KG1 (cell line): ENCODE measurements at places on chromosomes 16 and 17.

DNA sequence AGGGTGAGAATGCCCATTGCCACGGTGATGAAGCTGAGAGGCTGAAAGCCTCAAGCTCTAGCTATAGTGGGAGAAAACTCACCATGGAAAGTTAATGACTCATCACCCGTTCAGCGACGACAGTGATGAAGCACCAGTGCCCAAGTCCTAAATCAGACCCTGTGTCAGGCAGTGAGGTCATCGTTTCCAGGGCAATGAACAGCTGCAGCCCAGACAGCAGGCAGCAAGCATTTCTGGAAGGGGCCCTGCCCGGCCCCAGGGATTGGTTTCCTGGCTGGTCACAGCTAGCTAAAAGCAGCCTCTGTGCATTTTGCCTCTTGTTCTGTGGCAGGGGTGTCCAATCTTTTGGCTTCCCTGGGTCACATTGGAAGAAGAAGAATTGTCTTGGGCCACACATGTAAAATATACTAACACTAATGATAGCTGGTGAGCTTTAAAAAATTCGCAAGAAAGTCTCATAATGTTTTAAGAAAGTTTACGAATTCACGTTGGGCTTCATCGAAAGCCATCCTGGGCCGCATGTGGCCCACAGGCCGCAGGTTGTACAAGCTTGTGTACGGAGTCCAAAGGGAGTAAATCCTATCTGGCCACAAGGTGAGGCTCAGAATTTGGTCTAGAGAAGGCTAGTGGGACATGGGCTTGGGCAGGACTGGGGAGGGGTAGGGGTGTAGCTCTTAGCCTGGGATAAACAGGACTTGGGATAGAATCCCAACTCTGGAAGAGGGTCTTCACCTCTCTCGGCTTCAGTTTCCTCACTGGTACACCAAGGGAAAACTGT, 40.6 kb downstream of the MIS12 start:
- no peak for DNase-seq

DNA sequence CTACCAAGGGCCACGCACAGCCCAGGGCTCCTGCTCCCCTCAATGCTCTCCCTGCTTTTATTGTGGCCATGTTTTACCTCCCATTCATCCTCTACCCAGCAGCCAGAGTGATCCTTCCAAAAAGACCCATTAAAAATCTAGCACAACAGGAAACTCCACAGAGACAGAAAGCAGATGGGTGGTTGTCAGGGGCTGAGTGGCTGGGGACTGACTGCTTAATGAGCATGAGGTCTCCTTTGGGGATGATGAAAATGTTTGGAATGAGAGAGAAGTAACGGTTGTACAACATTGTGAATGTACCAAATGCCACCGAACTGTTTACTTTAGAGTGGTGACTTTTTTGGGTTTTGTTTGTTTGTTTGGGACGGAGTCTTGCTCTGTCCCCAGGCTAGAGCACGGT, 107.4 kb downstream of the GAS7 start:
- no peak for DNase-seq

- no peak for DNase-seq
Observed at GRCh38 chr16:8677481-8677880, 3.1 kb downstream of the ABAT start.

GRCh38 chr16:85173146-85173980, 61.1 kb upstream of the CIBAR2 start:
- no peak for DNase-seq

DNA sequence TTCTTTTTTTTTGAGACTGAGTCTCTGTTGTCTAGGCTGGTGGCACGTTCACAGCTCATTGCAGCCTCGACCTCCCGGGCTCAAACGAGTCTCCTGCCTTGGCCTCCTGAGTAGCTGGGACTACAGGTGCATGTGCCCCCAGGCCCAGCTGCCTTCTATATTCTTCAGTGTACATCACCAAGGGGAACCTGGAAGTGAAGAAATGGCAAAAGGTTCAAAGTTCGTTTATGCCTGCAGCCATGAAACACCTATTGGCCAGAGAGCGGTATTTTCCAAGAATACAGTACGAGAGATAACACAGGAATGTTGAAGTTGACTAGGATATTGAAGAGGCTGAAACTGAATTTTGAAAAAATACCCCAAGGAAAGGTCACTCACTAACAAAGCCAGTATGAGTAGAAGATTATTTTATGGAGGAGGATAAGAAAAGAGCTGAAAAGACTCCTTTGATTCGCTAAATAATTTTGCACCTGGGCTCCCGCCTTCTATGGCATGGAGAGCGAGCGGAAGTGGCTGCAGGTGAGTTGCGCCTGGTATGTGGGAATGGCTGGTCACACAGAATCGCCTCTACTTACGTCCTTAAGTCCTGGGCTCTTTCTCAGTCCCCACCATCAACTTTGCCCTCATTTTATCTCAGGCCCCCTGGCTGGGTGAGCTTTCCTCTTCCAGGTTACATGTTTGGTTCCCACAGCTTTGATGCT, 9.8 kb downstream of the ST6GALNAC1 start:
- DNase-seq = no peak

DNA sequence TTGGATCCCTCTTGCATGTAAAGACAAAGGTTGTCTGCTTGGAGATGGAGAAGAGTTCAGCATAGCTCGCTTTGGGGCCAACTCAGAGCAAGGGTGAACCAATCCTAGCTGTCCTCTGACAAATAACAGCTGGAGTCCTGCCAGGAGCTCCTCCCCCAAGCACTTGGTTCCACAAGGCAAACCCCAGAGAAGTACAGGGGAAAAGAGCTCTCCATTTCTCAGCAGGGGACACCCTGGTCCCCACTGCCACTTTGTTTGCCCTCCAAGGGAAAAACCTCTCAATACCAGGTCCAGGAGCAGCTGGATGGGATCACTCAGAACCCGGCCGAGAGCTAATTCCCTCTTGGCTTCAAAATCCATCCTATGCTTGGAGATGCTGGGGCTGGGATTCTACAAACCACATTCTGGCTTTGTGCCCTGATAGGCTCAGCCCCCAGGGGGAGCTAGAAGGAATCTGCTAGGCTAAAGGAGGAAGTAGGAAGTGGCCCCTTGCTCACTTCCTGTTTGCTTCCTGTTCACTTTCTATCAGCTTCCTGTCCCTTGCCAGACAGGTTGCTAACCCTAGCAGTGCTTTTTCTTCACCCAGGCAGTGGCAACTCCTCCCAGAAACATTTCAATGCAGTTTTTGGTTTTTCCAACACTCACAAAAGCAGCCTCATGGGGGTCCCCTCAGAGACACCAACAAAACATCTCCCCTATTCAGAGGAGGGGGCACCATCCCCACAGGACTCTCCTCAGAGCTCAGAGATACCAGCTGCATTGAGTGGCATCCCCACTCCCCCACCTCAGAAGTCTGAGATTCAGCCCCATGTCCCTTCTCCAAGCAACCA, 30.7 kb downstream of the CDRT4 start:
- DNase-seq = no peak

GRCh38 chr16:12511708-12512107, 292.0 kb downstream of the CPPED1 start:
- no peak for DNase-seq
